ENCODE measurements at places on chromosomes 2 and 18.

- DNase-seq = no peak
Observed at GRCh38 chr2:225894236-225894980, 494.9 kb downstream of the NYAP2 start.

GRCh38 chr2:62240546-62240945, 44.6 kb downstream of the B3GNT2 start:
- no peak for DNase-seq

GRCh38 chr2:150526827-150527226, 39.4 kb upstream of the RND3 start:
- DNase-seq = no peak

DNA sequence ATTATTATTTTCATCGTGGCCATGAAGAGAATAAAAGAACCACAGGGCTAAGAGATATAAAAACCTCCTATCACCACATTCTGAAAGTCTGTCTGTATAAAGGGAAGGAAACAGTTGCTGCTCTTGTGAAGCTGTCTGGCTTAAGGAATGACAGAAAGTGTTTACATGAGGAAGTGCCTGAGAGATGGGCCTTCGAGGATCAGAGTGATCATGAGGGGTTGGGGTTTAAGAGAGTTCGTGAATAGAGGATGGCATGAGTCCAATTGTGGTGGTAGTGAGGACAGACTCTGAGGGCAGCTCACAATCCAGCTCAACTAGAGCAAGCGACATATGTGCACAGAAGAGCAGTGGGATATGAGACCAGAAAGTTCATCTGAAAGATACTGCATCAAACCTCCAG, 65.8 kb upstream of the PIEZO2 start:
- DNase-seq = no peak

DNA sequence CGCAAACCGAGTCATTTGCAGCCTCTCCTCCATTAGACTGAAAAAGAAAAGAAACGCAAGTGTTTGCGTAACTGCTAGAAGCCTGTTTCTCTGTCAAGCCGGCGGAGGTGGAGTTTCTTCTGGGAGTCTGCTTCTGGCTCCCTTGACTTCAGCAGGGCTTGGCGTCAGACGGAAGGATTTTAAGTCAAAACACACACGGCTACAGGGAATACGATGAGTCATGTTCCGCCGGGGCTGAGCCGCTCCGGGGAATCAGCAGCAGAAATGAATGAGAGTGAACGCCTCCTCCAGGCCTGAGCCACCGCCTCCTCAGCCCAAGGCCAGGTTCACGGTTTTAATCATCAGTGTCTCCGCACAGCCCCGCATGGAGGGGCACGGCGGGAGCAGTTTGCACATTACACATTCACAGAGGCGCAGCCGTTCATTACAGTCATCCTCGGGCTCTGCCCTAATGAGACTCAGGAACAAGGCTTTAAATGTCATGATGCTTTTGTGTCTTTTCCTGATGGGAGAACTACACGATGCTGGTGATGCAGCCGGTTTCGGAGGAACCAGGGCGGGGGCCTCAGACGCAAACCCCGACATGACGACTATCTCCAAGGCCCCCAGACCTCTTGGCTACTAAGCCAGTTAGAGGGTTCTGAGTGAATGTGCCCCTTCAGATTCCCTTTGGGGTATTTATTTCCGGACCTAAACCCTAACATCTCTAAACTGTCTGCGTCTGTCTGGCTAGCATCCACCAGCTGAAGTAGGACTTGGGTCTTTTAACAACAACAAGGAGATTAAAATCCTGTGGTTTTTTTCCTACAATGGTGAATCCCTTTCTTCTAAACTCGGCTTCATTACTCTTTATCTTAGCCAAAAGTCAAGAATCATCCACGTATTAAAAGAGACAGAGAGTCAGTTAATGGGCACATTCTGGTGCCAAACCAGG, 11.1 kb upstream of the SCG2 start:
- peak; percentile 70 for DNase-seq

GRCh38 chr2:73028841-73029240, 42.7 kb downstream of the SFXN5 start:
- no peak for DNase-seq

DNA sequence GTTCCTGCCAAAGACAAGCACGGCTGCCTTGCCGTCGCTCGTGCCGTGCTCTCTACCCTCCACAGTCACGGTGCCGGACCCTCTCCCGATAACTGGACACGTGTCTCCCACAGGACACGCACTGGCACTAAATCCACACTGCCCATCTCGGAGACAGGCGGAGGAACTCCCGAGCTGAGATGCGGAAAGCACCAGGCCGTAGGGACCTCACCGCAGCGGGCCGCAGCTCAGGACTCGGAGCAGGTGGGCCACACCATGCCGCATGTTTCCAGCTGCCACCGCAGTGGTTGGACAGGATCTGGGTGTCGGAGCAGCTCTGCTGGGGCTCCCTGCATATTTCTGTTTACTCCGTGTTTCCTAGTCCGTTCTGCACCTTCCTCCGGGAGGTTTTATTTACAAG, 127.2 kb downstream of the TPO start:
- DNase-seq = no peak

All from type B pancreatic cell (in vitro differentiated cells).